SK-N-SH (cell line): ENCODE measurements at places on chromosomes 1 and 21.
A peak's percentile ranks its signal among the peaks of the same experiment; 100 is the strongest.

DNA sequence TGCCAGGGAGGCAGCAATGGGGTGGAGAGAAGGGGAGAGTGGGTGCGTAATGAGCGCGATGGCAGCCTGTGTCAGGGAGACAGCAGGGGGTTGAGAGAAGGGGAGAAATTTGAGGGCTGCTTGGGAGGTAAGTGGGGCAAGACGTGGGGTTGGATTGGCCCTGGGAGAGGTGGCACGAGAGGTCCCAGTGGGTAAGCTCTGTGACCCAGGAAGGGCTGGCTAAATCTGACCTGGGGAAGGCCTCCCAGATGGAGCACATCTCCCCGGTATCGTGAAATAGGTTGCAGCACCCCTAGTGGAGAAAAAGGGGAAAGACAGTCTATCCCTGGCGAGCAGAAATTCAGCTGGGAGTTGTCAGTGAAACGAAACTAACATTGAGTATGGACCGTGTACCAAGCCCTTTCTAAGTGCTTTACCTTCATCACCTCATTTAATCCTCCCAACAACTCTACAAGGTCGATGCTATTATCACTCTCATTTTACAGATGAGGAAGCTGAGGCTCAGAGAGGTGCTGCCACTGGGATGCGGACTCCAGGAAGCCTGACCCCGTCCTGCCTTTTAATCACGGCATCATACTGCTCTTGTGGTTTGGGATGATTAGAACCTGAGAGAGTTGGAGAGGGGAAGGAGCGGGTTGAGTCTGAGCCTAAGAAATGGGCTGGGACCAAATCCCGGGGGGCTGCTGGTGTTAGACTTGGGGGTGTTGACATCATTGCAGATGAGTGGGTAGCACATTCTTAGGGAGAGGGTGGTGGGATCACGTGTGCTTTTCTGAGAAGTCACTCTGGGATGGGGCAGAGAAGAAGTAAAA lies 56.6 kb upstream of the RPL11 start:
- DNase-seq = peak; percentile 84

GRCh38 chr1:241638909-241639622 lies 1.1 kb downstream of the CHML start:
- no peak for DNase-seq

- DNase-seq = no peak
Observed at GRCh38 chr1:242842094-242842493, 317.6 kb upstream of the PLD5 start.

GRCh38 chr1:46485564-46486431 lies 3.8 kb upstream of the DMBX1 start:
- DNase-seq = peak; percentile 58

- no peak for DNase-seq
Observed at GRCh38 chr1:151493042-151493441, 18.1 kb upstream of the CGN start.

DNA sequence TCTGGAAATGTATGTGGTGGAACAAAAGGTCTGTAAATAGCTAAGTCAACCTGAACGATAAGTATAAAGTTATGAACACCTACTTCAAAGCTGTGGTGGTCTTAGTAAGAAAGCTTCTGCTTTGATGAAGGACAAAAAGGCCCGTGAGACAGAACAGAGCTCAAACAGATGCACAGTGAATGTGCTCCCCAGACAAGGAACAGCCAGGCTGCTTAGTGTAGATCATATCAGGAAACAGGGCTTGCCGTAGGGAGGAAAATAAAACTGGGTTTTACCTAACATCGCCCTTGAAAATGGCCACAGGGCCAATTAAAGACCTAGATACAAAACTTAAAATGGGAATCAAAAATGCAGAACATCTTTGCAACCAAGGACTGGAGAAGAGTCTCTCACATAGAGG lies 40.2 kb downstream of the PRSS38 start:
- DNase-seq = peak; percentile 40

GRCh38 chr1:16905110-16905867 lies 9.5 kb downstream of the RNU1-2 start:
- DNase-seq = no peak

DNA sequence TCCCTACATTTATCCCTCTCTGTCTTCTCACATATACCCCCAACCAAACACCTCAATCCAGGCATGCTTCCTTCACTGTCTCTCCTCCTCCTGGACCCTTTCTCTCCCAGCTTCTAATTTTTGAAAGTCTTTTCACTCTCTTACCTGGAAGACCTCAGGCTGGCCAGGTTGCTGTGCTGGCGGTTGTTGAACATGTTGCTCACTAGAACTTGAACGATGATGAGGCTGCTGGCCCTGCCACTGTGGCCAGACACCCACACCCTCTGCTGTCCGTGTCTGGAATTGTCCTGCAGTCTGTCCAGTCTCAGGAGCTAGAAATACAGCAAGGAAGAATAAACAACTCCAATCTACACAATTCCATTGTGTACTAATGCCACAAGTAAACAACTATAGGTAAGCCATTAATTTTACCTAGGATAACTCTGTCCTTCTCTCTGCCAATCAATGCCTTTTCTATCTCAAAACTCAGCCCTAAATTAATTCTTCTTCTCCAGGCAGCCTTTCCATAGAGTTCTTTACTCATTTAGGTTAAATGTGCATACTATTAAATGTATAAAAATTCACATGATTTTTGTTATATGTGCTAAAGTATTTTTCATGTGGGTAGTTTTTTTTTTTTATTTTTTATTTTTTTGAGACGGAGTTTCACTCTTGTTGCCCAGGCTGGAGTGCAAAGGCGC lies 5.1 kb upstream of the CTSK start:
- DNase-seq = peak; percentile 55

DNA sequence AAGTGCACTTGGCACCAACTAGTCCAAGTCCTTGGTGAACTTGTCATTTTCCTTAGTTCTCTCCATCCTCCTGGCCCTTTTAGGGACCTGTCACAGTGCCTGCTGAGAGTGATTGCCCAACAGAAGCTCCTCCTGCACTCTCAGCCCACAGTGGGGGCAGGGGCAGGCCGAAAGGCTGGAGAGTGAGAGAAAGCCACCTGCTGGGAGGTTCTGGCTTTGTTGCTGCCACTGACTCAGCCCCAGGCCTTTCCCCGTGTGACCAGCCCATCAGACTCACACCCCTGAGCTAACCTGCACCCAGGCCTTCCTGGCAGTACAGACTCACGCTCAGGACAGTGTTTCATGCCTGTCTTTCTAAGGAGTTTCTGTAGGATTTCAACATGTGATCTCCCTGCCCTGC lies 17.1 kb upstream of the PROK1 start:
- DNase-seq = no peak

GRCh38 chr1:82125866-82126265 lies 325.1 kb downstream of the ADGRL2 start:
- no peak for DNase-seq

- DNase-seq = no peak
Observed at GRCh38 chr1:43878854-43879253, 54.7 kb upstream of the ARTN start.

GRCh38 chr1:156894711-156895454 lies 1.4 kb downstream of the PEAR1 start:
- peak; percentile 48 for DNase-seq

- no peak for DNase-seq
Observed at GRCh38 chr1:180973369-180973768, 49.3 kb downstream of the STX6 start.

GRCh38 chr1:73537400-73537799 lies 660.6 kb downstream of the LRRIQ3 start:
- peak; percentile 1 for DNase-seq

- no peak for DNase-seq
Observed at GRCh38 chr1:186139115-186139514, 235.9 kb downstream of the TPR start.

DNA sequence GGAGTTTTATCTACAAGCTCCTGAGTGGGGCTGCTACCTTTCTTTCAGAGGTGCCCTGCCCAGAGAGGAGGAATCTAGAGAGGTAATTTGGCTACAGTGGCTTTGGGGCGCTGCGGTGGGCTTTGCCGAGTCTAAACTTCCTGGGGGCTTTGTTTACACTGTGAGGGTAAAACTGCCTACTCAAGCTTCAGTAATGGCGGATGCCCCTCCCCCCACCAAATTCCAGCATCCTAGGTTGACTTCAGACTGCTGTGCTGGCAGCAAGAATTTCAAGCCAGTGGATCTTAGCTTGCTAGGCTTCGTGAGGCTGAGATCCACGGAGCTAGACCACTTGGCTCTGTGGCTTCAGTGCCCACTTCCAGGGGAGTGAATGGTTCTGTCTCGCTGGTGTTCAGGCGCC lies 43.9 kb downstream of the SWT1 start:
- no peak for DNase-seq
